ENCODE measurements at places on chromosomes 1 and 21.

DNA sequence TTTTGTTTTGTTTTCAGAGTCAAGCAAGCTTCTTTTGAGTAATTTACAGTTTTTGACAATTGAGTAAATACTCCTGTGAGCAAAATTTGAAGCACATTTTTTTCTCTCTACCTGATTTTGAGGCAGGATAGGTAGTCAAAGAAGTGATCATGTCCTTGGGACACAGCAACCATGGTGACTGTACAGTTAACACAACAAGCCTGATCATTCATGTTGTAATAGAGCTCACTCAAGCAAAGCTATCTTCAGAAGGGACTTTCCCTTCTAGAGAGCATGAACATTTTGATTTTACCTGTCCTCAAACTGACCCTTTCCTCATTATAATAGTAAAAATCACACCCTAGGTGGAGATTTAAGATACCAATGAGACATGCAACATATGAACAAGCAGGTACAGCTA, 126.5 kb upstream of the KCNK1 start:
- DNase-seq: no peak

GRCh38 chr21:32921632-32922230, 104.0 kb upstream of the OLIG2 start:
- no peak for DNase-seq

DNA sequence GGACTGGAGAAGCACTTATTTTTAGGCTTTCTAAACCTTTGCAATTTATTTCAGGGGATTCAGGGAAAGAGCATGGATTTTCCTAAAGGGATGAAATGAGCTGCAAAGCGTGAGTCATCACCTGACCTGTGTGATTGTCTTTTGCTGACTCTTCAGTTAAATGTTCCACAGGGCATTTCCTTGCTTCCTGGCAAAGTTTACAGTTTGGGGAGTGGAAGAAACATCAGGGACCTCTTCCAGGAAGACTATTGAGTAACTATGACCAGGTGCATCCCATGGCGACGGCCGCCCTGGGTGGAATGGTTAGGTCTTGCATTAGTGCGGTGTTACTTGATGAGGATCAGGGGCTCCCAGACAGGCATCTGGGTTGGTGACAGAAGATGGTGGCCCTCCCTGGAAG, 79.5 kb upstream of the SIPA1L2 start:
- no peak for DNase-seq

GRCh38 chr1:9429342-9429711, 109.9 kb upstream of the SLC25A33 start:
- no peak for DNase-seq

- no peak for DNase-seq
Measured at GRCh38 chr1:228198977-228199590, 8.8 kb upstream of the OBSCN start.

DNA sequence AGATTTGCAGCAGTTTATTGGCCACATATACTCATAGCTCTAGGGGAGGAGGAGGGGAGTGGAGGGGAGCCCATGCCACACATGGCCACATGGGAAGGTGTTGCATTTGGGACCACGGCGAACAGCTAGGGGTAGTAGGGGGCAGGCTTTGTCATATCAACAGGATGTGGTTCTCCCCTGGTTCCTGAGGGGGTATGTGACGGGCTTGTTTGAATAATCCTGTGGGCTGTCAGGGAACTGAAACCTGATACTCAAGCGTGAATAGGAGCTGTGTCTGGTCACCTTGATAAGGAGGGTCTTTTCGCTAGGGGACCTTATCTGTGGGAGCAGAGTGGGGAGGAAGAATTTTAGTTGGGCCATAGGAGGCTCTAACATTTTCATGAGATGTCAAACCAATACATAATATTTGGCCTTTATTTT, 264.7 kb downstream of the CTH start:
- no peak for DNase-seq

DNA sequence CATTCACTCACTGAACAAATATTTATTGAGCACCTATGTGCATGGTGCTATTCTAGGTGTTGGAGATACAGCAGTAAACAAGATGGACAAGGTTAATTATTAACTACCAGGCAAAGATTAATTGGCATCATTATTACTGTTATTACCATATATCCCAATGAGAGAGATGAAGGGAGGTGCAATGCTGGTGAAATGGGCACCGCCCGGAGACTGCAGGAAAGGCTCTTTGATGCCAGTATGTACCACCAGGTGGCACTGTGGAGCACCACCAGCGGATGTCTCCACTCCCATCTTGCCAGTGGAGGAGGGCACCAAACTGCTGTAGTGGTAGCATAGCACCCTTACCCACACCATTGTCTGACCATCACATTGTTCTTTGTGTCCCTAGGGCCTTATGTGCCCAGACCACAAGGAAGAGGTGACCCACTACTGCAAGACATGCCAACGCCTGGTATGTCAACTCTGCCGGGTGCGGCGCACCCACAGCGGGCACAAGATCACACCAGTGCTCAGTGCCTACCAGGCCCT, 3.0 kb downstream of the TRIM46 start:
- DNase-seq: peak; percentile 73

GRCh38 chr21:45251635-45252447, 35.9 kb downstream of the POFUT2 start:
- no peak for DNase-seq

DNA sequence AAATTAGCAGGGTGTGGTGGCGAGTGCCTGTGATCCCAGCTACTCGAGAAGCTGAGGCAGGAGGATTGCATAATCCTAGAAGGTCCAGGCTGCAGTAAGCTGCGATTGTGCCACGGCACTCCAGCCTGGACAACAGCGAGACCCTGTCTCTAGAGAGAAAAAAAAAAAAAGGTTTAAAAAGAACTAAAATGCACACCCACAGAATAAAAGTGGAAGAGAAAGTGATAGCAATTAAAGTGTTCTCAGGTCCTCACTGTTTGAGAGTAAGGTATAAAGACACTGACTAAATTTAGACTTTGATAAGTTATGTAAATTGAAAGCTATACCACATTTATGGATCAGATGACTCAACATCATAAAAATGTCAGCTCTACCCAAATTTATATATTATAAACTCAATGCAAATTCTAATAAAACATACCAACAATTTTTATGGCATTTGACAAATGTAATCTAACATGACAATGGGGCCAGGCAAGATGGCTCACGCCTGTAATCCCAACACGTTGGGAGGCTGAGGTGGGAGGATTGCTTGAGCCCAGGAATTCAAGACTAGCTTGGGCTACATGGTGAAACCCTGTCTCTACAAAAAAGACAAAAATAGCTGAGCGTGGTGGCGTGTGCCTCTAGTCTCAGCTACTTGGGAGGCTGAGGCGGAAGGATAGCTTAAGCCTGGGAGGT, 11.8 kb downstream of the ZBTB17 start:
- no peak for DNase-seq

DNA sequence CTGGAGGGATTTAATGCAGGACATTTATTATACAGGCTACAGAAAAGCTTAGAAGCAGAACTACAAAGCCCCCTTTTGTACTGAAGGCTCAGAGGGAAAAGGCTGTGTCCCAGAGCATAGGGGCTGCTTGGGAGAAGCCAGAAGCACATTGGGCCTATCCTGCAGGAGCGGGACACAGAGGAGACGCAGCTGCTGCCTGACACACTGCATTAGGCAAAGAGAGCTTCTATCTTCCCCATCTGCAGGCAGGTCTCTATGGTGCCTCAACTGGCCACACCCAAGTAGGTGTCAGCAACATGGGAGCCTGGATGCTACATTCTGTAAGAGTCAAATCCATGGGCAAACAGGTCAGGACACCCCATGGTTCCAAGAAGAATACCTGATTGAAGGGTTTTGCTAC, 595.9 kb downstream of the AJAP1 start:
- no peak for DNase-seq

- no peak for DNase-seq
Measured at GRCh38 chr1:3641816-3642215, 8.1 kb downstream of the WRAP73 start.
